ENCODE measurements at places on chromosomes 3 and 15.

GRCh38 chr3:159536876-159537275 is 451.8 kb upstream of the IL12A start:
- DNase-seq = no peak

DNA sequence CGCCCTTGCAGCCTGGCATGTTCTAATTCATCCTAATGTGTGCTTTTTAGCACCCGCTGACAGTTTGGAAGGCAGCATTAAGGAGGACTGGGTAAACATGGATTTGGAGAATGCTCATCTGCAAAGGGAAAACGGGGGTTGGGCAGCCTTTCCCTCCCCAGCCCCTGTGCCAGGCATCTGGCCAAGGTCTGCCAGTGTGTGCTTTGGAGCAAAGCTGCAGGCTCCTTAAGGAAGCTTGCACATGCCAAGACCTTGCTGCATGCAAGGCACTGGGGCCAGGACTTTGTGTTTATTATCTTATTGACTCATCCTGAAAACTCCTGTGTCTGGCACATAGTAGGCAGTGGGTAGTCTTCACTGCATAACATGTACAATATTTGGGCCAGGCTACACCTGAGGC is 20.1 kb downstream of the FAM3D start:
- no peak for DNase-seq

- DNase-seq = no peak
Measured at GRCh38 chr3:177640319-177640965, 443.2 kb upstream of the TBL1XR1 start.

- no peak for DNase-seq
Measured at GRCh38 chr15:57902155-57902554, 163.4 kb downstream of the ALDH1A2 start.

DNA sequence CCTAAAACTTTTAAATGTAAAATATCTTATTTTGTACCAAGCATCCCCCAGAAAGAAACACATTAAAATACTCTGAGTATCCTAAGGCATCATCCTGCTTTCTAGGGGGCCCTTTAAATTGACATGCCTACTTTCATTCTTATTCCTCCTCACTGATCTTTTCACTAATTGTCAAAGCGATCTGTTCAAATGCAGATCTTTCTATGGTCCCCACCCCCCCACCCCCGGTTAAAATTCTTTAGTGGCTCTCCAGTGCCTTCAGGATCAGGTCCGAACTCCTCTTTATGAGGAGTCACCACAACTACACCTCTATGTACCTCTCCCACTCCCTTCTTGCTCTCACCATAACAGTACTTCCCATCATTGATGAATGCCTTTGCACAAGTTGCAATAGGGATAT is 19.2 kb upstream of the TFDP2 start:
- no peak for DNase-seq

- no peak for DNase-seq
Measured at GRCh38 chr3:2262204-2262603, 163.5 kb downstream of the CNTN4 start.

DNA sequence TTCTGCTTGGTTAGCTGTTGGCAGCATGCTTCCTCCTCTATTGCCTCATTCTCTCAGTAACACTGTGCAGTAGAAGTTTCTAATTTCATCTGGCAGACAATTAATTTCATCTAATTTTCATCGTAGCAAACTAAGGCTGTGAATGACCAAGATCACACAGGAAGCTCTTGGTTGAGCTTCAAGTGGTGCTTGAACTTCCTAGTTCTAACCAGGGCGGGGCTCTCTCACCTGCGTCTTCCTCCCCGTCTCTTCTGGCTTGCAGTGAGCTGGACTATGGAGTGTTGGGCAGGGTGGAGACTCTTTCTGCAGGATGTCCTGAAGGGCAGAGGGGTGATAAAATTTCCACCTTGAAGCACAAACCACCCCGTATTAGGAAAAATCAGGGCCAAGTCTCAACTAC is 2.0 kb upstream of the IL16 start:
- DNase-seq = no peak

GRCh38 chr15:29945943-29946596 is 123.8 kb upstream of the TJP1 start:
- DNase-seq = no peak

GRCh38 chr3:127330385-127330784 is 42.5 kb upstream of the PRR20G start:
- no peak for DNase-seq

DNA sequence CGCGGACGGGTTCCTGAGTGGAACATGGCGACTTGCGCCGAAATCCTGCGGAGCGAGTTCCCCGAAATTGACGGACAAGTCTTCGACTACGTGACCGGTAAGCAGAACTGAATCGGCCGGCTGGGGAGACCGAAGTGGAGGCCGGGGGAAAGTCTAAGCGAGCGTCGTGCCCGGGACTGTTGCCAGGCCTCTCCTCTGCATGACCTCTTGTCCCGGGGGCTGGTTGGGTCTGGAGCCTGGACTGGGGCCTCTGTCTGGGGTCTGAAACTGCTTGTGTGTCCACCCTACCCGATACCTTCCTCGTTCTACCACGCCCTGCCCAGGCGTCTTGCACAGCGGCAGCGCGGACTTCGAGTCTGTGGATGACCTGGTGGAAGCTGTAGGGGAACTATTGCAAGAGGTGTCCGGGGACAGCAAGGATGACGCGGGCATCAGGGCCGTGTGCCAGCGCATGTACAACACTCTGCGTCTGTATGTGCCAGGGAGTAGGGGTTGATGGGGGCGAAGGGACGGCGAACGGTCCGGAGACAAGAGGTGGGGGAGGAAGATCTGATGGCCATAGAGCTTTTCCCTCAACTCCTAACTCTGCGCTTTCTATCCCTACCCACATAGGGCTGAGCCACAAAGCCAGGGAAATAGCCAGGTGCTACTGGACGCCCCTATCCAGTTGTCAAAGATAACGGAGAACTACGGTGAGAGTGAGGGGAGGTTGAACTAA is at the start of gene ABCF3:
ABCF3 (plus strand) TSS at position 16 of the 718 bp plus-strand sequence; CDS start at position 25, 9 bp downstream.
- DNase-seq = no peak

DNA sequence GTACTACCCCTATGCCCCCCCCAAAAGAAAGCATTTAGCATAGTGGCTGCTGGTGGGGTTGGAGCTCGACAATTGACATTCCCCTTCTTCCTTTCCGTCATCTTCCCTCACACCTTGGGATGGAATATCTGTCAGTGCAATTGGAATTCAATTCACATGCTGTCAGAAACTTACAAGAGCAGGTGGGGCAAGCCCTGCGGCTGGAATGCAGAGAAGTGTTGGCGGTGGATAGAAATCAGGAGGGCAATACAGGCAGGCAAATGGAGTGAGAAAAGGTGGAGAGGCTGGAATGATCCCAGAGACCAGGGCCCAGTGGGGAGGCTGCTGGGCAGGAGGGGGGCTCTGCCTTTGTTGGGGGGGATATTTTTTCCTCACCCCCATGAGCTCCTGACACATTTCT is 44.1 kb downstream of the FAM3D start:
- no peak for DNase-seq

- DNase-seq = no peak
Measured at GRCh38 chr3:149411583-149411982, 34.1 kb upstream of the TM4SF1 start.

DNA sequence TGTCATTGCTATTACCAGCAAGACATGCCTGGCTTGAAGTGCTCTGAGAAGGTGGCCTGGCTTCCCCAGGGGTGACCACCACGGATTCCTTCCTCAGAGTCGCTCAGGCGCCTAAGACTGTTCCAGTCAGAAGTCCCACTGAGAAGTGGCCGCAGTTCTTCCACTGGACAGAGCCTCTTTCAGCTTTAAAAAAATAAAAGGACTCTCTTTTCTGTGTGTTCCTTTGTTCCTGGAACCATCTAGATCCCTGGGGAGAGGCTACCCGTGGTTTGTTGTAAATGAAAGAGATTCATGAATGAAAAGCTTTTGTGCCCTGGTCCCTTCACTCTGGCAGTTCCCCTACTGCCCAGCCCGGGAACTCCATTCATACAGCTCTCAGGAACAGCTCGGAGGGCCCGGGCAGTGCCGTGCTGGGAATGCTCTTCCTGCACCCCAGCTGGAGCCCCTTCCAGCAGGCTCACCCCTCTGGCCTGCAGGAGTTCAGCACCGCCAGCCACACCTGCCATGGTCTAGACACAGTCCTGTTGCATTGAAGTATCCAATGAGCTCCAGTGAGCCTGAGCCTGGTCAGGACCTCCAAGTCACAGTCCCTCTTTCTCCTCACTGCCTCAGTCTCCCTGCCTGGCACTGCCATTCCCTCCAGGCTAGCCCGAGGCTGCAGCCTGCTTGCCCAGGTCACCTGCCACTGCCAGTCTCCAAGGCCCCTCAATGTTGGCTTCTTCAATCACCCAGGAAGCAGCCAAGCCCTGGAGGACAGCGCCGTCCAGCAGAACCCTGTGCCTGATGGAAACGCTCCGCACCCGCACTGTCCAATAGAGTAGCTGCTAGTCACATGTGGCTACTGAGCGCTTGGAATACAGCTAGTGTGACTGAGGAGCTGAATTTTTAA is 75.4 kb downstream of the XXYLT1 start:
- DNase-seq = no peak

DNA sequence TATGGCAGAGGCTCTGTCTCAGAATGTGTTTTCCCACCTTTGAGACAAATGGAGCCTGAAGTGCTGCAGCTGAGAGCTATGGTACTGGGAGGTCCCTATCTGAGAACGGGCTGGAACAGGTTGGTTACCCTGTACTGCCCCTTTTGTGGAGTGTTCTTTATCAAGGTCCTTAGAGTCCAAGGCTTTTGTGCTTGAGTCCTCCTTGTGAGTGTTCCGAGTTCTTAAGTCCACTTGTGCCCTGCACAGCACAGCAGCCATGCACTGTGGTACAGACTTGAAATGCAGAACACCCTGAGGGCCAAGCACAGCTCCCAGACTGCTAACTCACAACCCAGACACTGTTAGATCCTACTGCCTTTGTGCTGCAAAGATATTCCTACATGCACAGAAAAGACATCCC is 67.8 kb downstream of the ARHGAP31 start:
- DNase-seq = no peak
